ENCODE measurements at places on chromosomes 3 and 15.

GRCh38 chr3:118909763-118910162 lies 124.9 kb downstream of the IGSF11 start:
- DNase-seq = no peak

DNA sequence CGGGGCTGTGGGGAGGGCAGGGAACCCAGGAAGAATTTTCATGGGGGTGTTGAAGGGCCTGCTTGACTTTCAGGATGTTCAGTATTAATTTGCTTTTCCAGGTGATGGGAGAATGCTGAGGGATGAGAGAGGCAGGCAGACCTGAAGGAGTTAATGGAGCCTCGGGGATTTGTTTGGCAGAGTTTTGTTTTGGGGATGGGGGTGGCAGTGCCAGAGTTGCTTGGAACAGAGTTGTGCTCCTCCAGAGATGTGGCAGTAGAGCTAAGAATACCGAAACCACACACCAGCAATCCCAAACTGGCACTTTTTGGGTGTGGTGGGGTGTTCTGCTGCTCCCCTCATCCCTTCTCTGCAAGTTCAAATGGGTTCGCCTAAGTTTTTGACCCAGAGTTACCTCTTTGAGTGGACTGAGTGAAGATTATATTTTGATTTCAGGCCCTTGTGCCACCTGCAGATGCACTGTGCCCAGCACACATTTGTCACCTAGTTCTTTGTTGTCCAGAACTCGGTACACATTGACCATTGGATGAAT lies 1.6 kb downstream of the BOC start:
- no peak for DNase-seq

DNA sequence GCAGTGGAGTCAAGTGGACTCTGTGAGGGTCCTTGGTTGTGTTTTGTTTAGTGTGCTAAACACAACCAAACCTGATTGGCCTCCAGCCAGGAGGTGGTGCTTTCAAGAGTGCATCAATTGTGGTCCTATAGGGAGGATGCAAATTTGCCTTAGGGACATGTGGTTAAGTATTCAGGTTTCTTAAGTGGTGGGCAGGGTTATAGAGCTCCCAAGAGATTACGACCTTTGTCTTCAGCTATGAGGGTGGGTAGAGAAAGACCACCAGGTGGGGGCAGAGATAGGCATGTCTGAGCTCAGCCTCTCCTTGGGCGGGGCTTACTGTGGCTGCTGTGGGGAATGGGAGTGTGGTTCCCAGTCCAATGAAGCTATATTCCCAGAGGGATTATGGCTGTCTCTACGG lies 186.6 kb downstream of the SQOR start:
- no peak for DNase-seq

- DNase-seq = no peak
These were observed 134.5 kb upstream of the SGO1 start for GRCh38 chr3:20320489-20320888.

- DNase-seq = no peak
These were observed 9.0 kb downstream of the C2CD4A start for GRCh38 chr15:62075595-62076277.

- DNase-seq = no peak
These were observed 107.7 kb upstream of the TSC22D2 start for GRCh38 chr3:150300388-150300787.

DNA sequence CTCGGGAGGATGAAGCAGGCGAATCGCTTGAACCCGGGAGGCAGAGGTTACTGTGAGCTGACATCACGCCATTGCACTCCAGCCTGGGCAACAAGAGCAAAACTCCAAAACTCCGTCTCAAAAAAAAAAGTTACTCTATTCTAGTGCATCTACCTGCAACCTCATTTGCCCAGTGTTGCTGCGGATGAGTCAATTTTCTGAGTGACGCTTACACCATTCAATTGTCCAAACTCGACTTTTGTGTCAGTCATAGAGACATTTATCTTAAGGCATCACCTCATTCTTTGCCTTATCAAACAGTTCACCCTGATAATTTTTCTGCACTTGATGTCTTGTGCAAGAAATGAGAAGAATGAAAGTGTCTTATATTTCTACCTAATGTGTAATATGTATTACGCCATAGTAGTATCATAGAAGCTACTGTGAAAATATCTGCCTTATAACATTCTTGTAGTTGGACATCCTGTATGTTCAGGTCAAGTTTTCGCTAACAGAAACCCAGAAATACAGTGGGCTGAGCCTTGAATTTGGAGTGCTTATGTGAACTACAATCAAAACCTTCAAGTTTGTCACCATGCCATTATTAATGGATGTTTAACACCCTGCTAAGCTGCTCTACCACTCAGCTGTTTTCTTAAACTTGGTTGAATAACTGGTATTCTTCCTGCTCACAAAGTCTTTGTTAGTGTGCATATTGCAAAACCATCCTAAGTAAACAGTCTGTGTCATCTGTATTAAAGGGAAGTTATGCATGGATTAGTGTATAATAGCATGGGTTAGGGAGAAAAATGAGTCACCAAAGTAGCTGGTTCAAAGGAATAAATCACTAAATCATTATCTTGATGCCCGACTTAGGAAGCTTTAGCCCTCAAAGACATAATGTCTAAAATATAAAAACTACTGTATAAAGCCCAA lies 531.0 kb upstream of the NR2F2 start:
- no peak for DNase-seq

GRCh38 chr3:171498921-171499320 lies 38.7 kb upstream of the TNIK start:
- DNase-seq = no peak

- no peak for DNase-seq
These were observed 13.8 kb downstream of the CORO2B start for GRCh38 chr15:68592544-68592943.

DNA sequence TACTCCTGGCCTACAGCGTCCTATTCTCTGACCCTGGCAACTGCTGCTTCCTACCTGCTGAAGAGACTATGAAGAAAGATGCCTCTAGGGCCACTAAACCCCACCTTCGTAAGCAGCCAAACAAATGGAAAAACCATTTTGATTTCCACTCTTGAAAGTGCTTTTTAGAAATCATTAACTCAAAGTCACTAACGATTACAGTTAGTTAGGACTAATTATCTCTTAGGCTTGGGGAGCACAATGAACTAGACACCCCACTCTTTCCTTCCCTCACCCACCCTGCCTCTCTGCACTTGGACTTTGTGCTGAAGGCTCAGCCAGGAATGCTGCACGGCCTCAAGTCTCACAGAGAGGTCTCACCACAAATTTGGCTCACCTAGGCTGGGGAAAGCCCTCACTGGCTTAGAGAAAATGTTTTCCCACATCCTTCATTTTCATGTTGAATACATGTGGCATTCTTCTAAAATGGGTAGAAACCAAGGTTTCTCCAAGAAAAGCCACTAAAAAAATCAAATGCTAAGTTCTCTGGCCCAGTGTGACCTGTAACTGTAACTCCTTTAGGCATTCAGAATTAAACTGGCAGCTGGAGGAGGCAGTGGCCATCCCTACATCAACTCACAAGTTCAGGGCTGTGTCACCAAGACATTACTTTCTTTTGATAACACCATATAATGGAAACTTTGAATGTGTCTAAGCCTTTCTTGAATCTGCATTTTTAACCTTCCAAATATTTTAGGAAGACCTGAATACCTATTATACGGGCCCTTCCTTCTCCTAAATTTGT lies 47.1 kb downstream of the NPTN start:
- DNase-seq = no peak

DNA sequence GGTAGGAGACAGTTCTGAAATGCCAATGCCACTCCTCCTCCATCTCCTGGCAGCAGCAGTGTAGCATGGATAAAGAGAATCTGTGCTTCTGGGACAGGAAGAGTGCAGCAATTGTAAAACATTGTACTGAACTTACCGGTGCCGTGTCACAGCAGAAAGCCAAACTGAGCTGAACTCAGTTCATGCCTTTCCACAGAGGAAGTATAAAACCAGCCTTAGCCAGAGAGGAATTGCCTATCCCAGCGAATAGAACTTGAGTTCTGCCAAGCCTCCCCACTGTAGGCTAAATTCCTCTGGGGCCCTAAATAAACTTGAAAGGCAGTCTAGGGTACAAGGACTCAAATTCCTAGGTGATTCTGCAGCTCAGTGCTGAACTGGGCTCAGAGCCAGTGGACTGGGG lies 148.8 kb downstream of the SLC9A9 start:
- DNase-seq = no peak

DNA sequence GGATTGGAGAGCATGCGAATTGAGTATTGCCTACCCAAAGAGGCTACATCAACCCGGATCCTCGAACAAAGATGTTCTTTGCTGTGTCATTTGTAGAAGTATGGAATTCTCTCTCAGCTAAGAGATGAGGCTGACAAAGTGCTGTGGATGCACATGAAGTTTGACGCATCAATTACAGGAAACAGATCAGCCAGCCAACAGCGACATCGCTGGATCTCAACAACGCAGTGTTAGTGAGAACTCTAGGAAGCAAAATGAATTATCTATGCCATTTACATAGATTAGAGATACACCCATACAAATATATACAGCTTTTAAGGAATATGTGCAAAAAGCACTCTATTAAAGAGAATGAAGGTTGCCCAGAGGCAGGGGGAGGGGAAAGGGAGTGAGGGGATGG lies 160.6 kb upstream of the RGMA start:
- no peak for DNase-seq

DNA sequence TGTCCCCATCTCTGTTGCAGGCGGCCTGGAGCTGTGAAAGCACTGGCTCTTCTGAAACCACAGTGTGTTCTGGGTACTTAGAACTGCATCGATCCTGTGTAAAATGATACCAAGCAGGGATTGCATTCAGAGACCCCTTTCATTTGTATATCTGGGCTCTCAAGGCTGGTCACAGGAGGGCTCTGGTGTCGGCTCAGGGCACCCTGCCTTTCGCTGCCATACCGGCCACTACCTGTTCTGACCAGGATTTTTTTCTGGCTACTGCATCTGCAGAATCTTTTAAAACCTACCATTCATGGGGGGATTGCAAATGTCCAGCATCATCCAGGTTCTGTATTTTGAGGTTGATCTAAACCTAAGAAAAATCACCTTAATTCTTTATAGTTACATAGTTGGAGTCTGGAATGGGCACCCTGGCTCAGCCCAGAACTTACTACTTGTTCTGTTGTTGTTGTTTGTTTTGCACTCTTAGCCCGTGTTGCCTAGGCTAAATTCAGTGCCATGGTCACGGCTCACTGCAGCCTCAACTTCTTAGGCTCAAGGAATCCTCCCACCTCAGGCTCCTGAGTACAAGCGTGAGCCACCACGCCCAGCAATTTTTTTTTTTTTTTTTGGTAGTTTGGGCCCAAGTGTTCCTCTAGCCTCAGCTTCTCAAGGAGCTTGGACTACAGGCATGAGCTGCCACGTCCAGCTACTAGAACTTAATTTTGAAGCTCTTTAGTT lies 52.7 kb downstream of the TRIM71 start:
- no peak for DNase-seq
